BJ (cell line): ENCODE measurements at places on chromosomes 2 and 18. TPM values are rescaled to one million over a fixed set of nuclear protein-coding genes. Genes with fewer than 3 reads are reported as not detected.

Gene NPPC
- polyA plus RNA-seq: not detected in 2 replicates

Gene PSTPIP2
- polyA plus RNA-seq: 5.9 and 7.2 TPM in 2 replicates

Gene AGXT
- not detected in 2 replicates for polyA plus RNA-seq

Gene REG3G
- polyA plus RNA-seq: not detected in 2 replicates

Gene ZFAND2B
- polyA plus RNA-seq: 45.6 and 62.9 TPM in 2 replicates

Gene IGFBP5
- 882 and 1,060 TPM in 2 replicates for polyA plus RNA-seq

Gene DYNC2LI1
- polyA plus RNA-seq: 7.2 and 15.3 TPM in 2 replicates

- DNase-seq: no peak
These were observed 89.9 kb downstream of the RHOB start for GRCh38 chr2:20536619-20537422.

DNA sequence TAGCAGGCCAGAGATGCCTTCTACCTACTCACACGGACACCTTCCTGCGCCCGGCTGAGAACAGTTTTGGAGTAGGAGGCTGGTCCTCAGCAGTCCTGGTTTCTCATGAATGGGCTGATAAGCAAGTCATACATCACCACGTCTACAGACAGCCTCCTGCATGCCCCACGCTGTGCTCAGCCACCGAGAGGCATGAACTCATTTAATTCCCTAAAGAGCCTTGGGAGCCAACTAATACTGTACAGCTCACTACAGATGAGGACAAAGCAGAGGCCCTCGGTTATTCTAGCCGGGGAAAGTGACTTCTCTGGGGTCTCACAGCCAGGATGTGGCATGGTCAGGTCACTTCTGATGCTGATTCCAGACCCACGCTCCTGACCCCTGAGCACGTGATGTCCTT is 105.6 kb downstream of the TSHZ1 start:
- no peak for DNase-seq

DNA sequence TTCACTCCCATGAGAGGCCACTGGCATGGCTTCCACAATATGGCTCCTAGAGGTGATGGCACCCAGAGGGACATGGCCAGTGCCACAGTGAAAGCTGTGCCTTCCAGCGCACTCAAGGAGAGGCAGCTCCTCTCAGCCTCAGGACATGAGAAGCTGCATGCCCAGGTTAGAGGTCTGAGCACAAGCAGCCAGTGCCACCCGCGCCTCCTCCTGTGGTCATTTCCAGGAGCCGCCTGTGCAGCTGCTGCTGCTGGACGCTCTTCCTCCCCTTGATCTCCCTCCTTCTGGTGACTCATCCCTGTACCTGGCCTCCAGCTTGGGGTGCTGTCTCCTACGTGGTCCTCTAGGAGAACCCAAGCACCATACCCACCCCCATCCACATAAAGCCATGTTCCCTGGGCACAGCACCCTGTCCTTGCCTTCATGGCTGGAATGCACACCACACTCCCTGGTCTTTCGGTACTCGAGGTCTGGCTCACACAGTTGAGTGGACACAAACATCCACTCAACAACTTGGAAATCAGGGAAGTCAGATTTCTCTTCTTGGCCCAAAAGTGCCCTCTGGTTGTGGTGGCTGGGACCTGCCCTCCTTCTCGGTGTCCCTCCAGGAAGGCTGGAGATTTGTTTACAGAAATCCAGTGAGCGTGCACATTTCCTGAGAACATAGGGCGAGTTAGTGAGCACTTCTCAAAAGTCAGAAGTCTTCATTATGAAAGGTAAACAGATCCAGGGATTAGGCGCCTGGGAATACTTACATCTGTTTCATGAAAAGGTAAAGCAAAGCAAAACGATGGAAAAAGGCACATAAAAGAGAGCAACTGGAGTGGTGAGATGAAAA is 96.7 kb downstream of the EIPR1 start:
- no peak for DNase-seq

GRCh38 chr2:7749895-7750559 is 832.8 kb downstream of the RNF144A start:
- no peak for DNase-seq

- no peak for DNase-seq
These were observed 237.6 kb upstream of the UBE2E3 start for GRCh38 chr2:180742801-180743200.
